ENCODE measurements at places on chromosomes 13 and 19. TPM values are rescaled to one million over a fixed set of nuclear protein-coding genes. Genes with fewer than 3 reads are reported as not detected.

KLF5 gene
- total RNA-seq: 111 TPM

DNA sequence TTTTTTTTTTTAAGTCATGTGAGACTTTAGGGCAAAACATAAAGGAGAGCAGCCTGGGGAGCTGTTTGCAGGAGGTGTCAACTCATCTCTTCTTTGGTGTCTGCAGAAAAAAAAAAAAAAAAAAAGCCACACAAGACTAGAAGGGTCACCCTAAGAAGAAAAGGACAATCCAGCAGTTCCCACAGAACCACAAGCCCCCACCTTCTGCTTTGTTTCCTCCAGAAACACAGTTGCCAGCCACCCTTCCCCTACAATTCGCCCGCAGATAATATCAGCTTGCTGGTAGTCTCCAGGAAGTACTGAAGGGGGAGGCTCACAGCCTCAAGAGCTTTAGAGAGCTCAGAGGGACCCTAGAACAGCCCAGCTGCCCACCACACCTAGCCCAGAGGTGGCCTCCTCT is 22.3 kb upstream of the ZBTB7A start:
- H3K4me1 ChIP-seq: peaks cover 6% of the 10 kb centered on the region
- peaks cover 5% of the 10 kb centered on the region for H3K36me3 ChIP-seq
- H3K27ac ChIP-seq: no peak overlapping the region
- no peak overlapping the region for H3K4me3 ChIP-seq
- no peaks in the 10 kb centered on the region for H3K27me3 ChIP-seq

GRCh38 chr19:17686592-17687024 is 1.5 kb downstream of the UNC13A start:
- no peaks in the 10 kb centered on the region for H3K36me3 ChIP-seq
- H3K4me1 ChIP-seq: peaks cover 3% of the 10 kb centered on the region
- H3K27ac ChIP-seq: no peak overlapping the region
- DNase-seq: no peak
- no peak overlapping the region for H3K4me3 ChIP-seq

NANOS3 gene
- total RNA-seq: 10.5 TPM

PRR22 gene
- 5.9 TPM for total RNA-seq

DNA sequence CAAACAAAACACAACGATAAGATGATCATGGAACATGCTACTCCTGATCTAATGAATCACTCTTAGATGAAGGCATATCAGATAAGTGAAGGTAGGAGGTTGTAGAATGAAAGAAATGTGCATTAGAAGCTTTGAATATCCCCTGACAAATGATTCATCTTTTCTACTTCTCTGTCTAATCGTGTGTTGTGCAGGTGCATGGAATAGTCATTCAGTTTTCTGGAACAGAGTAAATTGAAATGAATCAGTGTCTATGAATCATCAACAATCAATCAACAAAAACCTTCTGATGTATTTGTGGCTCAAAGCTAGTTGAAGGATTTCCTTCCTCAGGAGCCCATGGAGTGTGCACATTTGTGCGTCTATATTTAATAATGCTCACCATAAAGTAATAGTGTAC is 1290.4 kb upstream of the PCDH20 start:
- H3K36me3 ChIP-seq: no peaks in the 10 kb centered on the region
- no peaks in the 10 kb centered on the region for H3K27me3 ChIP-seq
- DNase-seq: no peak
- H3K4me3 ChIP-seq: no peak overlapping the region
- peaks cover 9% of the 10 kb centered on the region for H3K4me1 ChIP-seq
- no peak overlapping the region for H3K27ac ChIP-seq

DNA sequence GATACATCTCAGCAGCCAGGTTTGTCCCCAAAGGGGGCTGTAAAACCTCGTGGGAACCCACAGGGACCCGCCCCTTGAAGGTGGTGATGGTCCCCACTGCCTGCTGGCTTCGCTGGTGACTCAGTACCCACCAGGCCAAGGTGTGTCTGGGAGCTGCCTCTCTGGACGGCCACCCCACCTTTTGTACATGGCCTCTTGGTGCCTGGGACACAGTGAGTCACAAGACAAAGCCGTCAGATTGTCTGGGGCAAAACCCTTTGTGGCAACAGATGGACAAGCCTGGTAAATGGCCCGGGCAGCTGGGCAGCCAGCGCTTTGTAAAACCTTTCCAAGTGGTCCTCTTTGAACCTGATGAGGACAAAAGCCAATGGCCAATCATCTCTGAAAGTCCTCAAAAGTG is 27.9 kb upstream of the KLF2 start:
- no peaks in the 10 kb centered on the region for H3K36me3 ChIP-seq
- H3K27me3 ChIP-seq: peaks cover 3% of the 10 kb centered on the region
- H3K27ac ChIP-seq: no peak overlapping the region
- no peak for DNase-seq
- no peak overlapping the region for H3K4me3 ChIP-seq
- H3K4me1 ChIP-seq: peaks cover 3% of the 10 kb centered on the region

DNA sequence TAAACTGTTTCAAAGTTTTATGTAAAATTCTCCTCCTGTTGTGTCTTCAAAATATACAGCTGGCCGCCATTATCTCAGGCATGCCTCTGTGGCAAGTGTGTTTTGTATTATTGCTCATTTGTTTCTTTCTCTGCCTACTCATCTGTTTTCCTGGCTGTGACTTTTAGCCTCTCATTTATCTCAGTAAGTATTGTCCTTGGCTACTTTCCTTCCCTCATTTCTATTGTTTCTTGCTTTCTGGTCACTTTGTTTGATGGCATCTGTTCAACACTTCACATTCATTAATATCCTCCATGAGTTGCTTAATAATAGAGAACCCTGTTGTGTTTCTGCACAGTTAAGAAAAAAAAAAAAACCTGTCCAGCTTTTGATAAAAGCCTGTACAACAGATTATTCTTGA is 869.4 kb downstream of the PCDH17 start:
- no peak for DNase-seq
- no peak overlapping the region for H3K27ac ChIP-seq
- no peak overlapping the region for H3K4me3 ChIP-seq
- peaks cover 24% of the 10 kb centered on the region for H3K4me1 ChIP-seq
- H3K27me3 ChIP-seq: no peaks in the 10 kb centered on the region
- peaks cover 7% of the 10 kb centered on the region for H3K36me3 ChIP-seq

DNA sequence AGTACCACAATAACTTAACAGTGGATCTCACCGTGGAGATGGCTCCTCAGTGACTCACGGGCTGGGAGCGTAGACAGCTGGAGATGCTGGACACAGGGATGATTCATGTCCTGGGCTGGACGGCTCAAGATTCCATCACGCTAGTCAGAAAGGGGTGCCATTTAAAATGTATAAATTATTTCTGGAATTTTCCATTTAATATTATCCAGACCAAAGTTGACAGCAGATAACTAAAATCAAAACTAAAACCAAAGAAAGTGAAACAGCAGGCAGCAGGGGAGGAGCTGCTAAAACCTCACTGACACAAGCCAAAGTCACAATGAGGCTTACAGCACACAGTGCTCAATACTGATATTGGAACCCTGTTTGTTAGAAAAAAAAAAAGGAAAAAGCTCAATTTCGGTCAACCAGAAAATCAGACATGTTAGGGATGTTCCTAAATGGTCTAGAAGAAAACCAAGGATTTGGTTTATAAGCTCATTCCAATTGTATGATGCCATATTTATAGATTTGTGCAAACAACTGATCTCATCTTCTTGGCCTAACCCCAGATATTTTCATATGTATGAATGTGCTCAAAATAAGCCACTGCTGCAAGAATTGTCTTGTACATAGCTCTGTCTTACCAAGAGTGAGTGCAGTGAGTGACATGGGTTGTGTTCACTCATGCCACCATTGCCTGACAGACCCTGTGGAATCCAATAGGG is 111.8 kb downstream of the SACS start:
- H3K27me3 ChIP-seq: no peaks in the 10 kb centered on the region
- no peaks in the 10 kb centered on the region for H3K4me1 ChIP-seq
- H3K4me3 ChIP-seq: no peak overlapping the region
